ENCODE measurements at places on chromosomes 7 and 10.

GRCh38 chr7:641269-641671, 85.2 kb upstream of the DNAAF5 start:
- DNase-seq, result no peak

GRCh38 chr7:27739301-27739908, 557 bp upstream of the TAX1BP1 start:
- no peak for DNase-seq

DNA sequence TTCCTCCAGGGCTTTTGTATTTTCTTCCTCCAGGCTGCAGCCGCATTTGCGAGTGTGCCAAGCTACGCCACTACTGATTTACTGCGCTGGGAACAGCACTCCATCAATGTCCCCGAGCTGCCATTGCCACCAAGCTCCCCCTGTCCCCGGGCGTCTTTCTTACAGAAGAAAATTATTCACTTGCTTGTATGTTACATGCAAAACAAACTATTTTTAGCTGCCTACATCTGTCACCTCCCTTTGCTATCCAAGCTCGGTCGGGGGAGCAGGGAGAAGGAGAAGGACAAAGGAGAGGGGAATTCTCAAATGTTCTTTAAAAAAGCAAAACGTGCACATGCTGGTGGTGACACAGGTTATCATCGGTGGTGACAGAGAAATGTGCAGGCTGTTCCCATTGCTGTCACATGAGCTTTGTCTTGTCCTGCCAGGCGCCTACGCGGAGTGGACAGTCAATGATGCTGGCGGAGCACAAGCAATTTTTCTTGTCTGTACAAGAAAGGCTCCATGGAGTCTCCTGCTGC, 93.1 kb downstream of the ADARB2 start:
- DNase-seq, result no peak

DNA sequence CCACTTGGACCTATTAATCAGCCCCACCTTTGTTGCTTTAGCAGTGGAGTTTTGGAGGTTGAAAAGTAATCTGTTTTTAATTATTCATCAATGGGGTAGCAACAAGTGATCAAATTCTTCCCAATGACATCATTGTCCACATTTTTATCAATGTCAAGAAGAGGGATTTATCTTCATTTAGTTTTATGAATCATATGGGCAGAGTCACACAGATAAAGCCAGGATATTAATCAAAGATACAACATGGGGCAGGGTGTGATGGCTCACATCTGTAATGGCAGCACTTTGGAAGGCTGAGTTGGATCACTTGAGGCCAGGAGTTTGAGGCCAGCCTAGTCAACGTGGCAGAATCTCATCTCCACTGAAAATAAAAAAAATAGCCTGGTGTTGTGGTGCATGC, 388.4 kb upstream of the POM121L12 start:
- DNase-seq, result no peak

- DNase-seq, result no peak
Observed at GRCh38 chr10:91931526-91932190, 8.1 kb downstream of the BTAF1 start.

DNA sequence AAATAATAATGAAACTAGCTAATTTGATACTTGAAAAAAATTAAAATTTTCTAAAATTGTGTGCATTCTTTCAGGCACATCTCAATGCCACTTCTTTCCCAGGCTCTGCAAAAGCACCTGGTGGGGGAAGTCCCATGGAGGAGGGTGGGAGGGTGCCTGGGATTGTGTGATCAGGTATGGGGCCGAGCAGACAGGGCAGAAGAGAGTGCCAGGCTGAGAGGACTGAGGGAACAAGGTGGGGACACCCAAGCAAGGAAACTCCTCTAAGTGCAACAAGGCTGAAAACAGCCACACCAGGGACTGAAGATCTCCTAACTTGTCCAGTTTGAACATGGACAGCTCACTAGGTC, 13.8 kb downstream of the PARP12 start:
- DNase-seq, result no peak

DNA sequence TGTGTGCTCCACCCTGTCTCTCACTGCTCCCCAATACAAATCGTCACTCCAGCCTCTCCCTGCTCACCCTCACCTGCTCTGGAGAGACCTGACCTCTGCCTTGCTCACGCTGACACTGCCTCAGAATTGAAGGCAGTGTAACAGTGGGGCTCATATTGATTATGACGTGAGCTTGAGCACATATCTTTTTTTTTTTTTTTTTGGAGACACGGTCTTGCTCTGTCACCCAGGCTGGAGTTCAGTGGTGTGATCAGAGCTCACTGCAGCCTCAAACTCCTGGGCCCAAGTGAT, 84.7 kb downstream of the TBXAS1 start:
- DNase-seq, result no peak

All from BJ (cell line).